ENCODE measurements at places on chromosomes 5 and 9. TPM values are rescaled to one million over a fixed set of nuclear protein-coding genes. Genes with fewer than 3 reads are reported as not detected.

The CRHBP gene
- total RNA-seq: not detected

- no peak for DNase-seq
These were observed 5.0 kb downstream of the NUDT2 start for GRCh38 chr9:34334337-34334824.

The SLC34A3 gene
- total RNA-seq: not detected

DNA sequence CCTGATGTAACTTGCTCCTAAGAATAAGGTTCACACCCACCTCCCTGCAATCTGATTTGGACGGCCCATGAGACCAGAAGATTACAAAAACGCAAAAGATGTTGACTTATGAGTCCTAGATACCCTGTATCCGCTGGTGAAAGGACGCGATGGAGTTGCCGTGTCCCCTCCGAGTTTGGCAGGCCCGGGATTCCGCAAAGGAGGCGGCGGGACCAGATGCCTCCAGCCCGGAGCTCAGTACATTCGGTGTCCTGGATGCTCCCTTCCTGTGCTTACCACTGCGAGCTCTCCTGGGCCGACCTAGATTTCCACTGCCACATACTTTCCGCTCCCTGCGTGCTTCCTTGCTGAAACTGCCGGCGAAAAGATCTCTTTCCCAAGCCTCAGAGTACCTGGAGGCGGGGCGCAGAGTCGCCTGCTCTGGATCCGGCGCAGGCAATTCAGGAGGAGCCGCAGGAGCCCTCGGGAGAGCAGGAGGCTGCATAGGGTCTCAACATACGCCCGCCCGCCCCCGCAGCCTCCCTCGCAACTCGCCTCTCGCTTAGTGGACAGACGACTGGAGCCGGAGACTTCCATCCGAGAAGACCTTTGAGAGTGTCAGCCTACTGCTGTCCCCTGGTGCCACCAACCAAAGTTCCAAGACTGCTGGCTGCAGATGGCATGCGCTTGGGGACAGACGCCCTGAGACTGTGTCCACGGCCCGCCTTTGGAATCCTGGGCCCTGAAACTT lies 39.8 kb downstream of the ANXA2R start:
- DNase-seq: no peak

DNA sequence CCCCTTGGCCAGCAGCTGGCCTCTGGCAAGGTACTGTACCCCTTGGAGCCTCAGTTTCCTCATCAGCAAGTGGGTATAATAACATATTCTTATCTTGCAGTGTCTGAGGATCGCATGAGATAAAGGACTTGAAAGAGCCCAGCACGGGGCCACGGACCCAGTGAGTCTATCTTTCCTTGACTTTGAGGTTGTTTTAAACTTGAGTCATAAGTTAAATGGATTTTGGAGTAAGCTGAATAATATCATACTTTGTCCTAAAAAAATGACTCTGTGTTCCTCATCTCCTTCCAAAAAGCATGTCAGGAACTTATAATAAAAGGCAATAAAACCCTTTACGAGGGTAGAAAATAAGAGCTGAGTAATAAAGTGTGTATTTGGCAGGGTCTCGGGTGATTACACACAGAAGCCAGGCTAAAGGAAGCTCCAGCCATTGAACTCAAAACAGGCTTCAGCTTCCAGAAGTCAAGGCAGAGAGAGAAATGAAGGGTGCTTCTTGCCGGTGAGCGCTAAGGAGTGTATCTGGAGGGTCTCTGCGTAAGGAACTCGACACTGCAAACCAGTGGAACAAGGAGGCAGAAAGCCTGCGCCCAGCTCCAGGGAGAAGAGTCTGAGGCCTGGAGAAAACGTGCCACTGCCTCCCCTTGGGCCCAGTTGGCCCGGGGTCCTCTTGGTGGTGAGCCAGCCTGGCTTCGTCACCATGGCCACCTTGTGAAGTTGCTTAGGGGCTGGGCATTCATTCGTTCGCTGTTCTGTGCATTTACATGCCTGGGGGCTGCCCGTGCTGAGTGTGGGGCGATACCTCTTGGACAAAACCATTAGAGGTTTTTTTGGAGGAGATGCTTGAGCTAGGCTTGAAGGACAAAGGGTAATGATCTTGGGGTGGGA lies 72.4 kb upstream of the PHYKPL start:
- no peak for DNase-seq

The SLC36A3 gene
- total RNA-seq: not detected

Data from activated T-helper 1 cell treated with anti-CD3 and anti-CD28 coated beads, Interleukin-12 subunit alpha, Interleukin-12 subunit beta, Interleukin-2, Interleukin-4 antibody, amounts not matched to agents 30 ng/mL and 10 ng/mL and 1 ng/mL, durations not matched to agents 14 hours and 24 hours and 36 hours (primary cell).